ENCODE measurements at places on chromosomes 11 and 22. TPM values are rescaled to one million over a fixed set of nuclear protein-coding genes. Genes with fewer than 3 reads are reported as not detected.

DNA sequence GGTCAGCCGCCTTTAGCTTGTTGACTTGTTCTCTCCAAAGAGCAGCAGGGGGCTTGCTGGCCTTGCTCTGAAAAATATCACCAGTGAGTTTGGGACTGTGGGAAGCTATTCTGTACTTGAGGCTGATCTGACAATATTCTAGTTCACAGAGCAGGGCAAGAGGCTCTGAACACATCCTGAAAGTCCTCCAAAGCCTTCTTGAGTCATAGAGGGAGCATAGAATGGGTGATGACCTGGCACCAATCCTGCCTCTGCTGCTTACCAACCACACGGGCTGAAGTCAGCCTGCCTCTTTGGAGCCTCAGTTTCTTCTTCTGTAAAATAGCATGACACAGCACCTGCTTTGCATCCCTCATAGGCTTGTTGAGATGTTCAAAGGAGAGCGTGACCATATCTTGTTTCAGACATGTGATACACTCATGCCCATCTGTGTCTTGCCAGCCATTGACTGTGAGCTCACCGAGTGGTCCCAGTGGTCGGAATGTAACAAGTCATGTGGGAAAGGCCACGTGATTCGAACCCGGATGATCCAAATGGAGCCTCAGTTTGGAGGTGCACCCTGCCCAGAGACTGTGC, 96.6 kb downstream of the RRAS2 start:
- DNase-seq = no peak

DNA sequence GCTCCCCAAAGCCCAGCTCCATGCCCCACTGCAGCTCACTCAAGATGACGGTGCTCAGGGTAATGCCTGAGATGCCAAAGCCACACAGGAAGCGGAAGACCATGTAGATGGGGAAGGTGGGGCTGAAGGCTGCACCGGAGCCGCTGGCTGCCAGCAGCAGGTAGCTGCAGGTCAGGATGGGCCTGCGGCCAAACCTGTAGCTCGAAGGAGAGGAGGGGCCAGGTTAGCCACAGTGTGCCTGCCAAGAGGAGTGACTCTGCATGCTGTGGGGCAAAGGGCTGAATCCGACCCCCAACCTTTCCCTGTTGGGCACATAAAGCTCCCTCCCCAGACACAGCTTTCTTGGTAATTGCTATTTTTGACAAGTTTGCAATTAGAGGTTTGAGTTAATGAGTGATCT, 14.9 kb upstream of the SLC22A6 start:
- DNase-seq = no peak

- DNase-seq = no peak
Measured at GRCh38 chr11:87421422-87421821, 383.7 kb downstream of the TMEM135 start.

Gene OLFML1
- not detected for total RNA-seq

Gene SLC5A4
- not detected for total RNA-seq

DNA sequence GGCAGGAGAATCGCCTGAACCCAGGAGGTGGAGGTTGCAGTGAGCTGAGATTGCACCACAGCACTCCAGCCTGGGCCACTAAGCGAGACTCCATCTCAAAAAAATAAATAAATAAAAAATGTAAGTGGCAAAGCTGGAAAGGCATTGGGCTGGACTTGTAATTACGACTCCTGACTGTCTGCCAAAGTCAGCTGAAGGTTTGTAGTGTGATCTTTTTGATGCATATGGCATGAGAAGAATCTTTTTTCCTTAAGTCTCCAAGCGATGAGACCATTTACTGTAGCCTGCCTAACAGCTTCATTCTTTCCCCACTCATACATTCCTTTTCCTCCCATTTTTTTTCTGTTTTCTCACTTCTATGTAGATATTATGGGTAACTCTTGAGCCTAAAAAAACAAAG, 24.8 kb downstream of the CTNND1 start:
- DNase-seq = no peak

DNA sequence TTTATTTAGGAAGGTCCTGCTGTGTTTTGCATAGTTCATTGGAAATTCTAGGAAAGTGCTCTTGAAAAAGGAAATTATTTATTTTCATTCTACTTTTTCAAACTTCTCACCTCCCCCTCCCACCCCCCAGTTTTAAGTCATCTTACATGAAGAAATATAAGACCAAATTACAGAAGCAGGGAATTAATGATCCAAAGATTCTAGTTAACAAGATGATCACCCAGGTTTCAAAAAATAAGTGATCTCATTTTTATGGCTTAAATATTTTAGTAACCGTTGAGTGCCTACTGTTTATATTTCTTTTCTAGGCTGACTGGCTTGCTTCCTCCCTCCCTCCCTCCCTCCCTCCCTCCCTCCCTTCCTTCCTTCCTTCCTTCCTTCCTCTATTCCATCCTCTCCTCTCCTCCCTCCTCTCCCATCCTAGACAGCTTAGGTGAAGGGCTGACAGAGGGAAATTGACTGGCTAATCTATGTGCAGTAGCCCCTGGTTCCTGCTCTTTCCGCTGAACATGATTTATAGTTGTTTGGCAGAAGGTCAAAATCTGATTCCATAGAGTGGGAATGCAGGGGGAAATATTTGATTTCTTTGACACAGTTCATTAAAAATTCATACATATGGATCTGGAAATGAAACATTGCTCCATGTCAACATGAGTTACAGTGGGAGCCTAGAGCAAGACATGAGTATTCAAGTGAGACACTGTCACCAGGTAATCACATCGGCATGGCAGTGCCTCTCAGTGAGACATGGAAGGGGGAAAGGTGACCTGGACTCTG, 123.4 kb downstream of the COMMD9 start:
- DNase-seq = no peak

Gene MIOX
- not detected for total RNA-seq

Gene TSSK2
- not detected for total RNA-seq

DNA sequence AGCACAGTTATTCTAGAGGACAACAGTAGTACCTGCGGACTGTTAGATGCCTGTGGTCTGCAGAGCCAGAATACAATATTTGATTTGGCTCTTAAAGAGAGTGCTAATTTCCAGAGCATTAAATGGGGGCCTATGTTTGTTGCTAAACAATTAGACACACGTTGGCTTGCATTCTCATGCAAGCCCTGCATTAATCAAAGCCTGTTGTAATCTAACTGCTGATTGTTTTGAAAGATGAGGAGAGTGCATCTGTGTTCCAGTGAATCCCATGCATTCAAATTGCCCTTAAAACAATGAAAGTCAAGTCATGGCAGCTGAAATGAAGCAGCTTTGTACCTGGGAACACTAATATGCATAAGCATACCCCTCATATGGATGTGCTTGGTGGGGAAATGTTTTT, 419.4 kb downstream of the DYNC2H1 start:
- no peak for DNase-seq
